Activated CD4-positive, alpha-beta T cell treated with anti-CD3 and anti-CD28 coated beads for 24 hours (primary cell): ENCODE measurements at places on chromosomes 5 and 9.
A peak's percentile ranks its signal among the peaks of the same experiment; 100 is the strongest.

DNA sequence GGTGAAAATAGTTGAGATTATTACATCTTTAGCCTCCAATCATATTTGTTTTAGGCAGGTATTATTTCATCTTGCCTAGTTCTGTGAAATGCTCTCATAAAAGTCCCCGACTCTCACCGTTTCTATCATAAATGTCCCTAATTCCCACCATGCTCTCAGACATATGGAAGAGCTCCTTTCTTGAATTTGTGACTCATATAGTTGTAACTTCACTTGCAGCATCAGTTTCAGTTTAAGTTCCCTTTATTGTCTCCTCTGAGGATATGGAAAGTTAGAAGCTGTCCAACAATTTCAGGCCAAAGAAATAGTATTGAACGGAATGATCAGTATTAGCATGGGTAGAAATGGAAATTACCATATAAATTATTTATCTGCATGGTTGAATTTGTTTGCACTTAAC lies 187.5 kb upstream of the NR4A3 start:
- DNase-seq, result no peak

DNA sequence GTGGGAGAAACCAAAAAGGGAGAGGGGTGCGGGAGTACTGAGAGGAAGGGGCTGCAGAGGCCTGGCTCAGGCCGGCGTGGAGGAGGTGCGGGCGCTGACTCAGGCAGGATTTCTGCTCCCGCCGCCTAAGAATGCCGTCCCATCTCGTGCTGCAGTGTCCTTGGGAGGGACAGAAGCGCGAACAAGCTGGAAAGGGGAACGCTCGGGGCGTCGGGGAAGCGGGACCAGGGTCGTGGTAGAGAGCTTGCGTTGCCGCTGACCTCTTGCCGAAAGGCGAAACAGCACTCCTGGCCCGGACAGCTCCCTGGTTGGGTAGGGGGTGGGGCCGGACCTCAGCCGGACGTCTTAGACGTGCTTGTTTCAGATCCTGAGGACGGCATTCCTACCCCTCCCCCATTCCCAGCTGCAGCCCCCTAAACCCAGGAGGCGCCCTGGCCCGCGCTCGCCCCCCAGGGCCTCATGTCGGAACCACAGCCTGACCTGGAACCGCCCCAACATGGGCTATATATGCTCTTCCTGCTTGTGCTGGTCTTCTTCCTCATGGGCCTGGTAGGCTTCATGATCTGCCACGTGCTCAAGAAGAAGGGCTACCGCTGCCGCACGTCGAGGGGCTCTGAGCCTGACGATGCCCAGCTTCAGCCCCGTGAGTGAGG lies 1.1 kb downstream of the RELL2 start:
- peak; percentile 43 for DNase-seq

DNA sequence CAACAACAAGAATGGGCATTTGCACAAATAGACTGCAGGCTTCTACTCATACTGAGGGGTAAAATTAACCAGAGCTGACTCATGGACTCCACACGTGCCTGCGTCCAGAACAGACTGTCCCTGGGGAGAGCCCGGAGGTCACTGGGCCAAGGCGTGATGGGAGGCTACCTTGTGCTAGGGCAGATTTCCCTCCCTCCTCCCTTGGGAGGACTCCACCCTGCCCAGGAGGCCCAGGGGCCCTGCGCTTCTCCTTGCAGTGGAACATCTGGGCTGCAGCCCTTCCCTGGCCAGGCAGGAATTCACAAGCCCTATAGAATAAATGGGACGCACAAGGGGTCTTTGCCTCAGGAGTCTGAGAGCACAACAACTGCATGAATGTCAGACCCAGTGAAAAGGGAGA lies 35.6 kb downstream of the IRX2 start:
- DNase-seq, result no peak

GRCh38 chr5:111310711-111311620 lies 86.8 kb downstream of the CAMK4 start:
- no peak for DNase-seq

GRCh38 chr5:140259500-140259899 lies 43.4 kb downstream of the PFDN1 start:
- DNase-seq, result no peak

- no peak for DNase-seq
These were observed 106.0 kb downstream of the ARRDC3 start for GRCh38 chr5:91277093-91277626.

- no peak for DNase-seq
These were observed 15.3 kb upstream of the NDST1 start for GRCh38 chr5:150492621-150493020.

DNA sequence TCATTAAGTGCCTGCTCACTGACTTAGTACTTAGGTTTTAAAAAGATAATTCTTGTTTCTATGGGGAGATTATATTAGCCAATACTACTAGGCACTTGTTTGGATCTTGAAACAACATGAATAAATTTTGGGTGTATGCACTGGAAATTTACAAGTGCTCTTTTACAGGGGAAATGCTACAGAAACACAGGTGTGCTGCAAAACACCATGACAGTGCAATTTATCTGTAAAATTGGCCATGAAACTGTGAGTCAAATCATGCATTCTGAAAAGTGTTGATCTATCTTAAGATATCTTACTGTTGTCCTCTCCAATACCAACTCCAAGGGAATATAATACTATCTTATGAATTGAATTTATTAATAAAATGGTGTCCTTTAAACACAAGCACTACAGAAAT lies 12.1 kb upstream of the PCDHB1 start:
- no peak for DNase-seq

GRCh38 chr5:173041881-173042762 lies 14.0 kb upstream of the CREBRF start:
- no peak for DNase-seq

GRCh38 chr5:50744776-50745175 lies 78.3 kb downstream of the PARP8 start:
- no peak for DNase-seq

DNA sequence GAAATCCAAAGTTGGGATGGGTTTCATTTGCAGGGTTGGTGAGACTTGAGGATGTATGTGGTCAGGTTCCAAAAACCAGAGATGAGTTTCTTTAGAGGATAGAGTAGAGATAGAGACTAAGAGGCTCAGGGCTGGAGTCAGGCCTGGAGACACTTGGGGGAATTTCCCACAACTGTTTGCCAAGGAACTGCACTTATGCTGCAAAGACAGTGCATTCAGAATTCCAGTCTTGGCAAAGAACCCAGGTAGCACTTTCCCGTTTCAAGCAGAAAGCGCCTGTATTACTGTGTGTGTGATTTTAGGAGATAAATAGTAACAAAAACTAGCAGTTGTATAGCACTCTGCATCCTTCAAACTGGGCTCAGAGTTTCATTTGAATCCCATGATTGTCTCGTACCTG lies 55.4 kb downstream of the SNCAIP start:
- DNase-seq, result no peak

DNA sequence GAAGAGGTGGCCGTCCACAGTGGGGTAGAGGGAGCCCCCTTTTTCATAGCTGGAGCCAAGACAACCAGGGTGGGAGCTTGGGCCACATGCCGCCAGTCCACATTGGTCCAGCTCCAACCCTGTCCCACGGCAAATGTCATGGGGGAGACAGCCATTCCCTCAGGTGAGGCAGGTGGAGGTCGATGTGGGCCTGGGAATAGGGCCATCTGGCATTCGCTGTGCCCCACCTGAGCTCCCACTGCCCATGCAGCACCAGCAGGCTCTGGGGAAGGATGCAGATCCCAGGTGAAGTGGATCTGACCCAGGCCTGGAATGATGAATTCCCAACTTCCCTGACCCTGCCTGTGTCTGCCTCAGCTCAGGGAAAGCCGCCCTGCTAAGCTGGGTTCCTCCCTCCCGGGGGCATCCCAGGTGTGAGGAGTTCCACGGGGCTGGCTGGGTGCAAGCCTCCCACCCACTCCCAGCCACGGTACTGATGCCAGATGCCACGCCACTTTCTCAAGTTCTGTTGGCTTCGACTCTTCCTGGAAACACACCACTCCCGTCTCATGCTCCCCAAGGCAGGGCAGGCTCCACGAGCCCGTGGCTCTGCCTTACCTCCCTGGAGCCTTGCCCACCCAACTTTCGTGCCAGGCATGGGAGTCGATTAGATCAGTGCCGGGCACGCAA lies 25.2 kb upstream of the FCN2 start:
- no peak for DNase-seq

- DNase-seq, result no peak
These were observed 286.9 kb upstream of the TARS1 start for GRCh38 chr5:33153831-33154230.

GRCh38 chr9:6109571-6109970 lies 94.1 kb upstream of the RANBP6 start:
- DNase-seq, result no peak

DNA sequence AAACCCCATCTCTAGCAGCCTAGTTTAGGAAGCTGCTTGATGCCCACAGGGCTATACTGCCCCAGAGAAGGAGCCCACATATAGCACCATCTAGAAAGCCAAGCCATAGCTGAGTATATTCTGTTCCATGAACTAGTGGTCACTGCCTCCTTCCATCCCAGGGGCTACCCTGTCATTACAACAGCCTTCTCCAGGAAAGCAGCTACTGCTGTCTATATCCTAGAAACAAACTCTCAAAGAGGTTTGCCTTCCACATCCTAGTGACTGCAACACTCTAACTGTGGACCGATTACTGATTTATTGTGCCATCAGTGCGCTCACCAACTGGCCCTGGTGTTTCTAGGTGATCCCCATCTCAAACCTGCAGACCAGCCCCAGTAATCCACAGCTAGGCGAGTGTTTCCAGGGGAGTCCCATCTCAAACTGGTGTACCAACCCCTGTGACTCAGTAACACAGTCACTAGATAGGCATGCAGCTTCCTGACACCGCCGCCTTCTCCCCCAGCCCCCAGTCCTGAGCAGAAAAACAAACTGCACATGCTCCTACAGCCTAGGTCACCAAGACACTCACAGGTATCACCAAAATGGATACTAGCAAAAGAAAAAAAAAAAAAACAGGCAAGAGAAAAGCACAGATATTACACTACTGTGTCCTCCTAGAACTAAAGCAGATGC lies 14.8 kb downstream of the SPTLC1 start:
- DNase-seq, result no peak

GRCh38 chr5:60636644-60637043 lies 63.3 kb downstream of the DEPDC1B start:
- no peak for DNase-seq

DNA sequence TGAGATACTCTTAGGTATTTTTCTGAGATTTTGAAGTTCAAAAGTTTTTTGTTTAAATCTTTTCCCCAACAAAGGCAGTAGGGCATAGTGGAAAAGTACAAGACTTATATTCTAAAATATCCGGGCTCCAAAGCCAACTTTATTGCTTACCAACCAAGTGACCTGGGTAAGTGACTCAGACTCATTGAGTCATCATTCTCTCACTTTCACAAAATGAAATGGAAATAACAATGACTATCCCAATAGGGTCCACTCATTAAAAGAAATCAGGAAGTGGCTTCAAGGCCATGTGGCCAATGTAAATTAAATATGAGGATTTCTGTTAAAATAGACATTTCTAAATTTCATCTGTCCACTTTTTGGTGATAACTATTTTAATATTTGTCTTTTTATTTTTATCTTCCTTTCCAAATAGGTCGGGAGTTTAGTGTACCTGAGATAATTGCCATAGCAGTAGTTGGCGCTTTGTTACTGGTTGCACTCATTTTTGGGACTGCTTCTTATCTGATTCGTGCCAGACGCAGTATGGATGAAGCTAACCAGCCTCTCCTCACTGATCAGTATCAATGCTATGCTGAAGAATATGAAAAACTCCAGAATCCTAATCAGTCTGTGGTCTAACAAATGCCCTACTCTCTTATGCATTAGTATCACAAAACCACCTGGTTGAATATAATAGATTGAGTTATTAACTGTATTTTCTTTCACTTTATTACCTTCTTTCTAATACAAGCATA lies 15.5 kb downstream of the TYRP1 start:
- DNase-seq, result no peak

- DNase-seq, result no peak
These were observed 16.9 kb upstream of the PLCXD3 start for GRCh38 chr5:41527201-41527779.

DNA sequence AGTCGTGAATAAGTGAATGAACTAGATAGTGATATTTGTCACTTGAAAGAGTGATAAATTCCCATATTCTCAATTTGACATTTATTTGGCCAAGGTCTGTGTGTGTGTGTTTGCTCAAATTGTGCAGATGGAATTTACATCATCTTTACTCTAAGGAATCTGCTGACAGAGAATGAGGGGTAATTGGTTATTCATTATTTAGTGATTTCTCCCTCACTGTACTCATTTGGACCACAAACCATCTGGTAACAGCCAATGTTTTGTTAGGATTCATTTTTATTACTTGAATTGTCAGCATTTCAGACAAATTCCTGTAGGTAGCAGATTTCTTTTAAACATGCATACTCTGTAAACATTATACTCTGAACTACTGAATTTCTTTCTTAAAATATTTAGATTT lies 15.6 kb downstream of the VCAN start:
- DNase-seq, result no peak

GRCh38 chr9:132726576-132727130 lies 56.4 kb downstream of the GTF3C4 start:
- no peak for DNase-seq

GRCh38 chr9:123631862-123632261 lies 275.9 kb downstream of the CRB2 start:
- no peak for DNase-seq

DNA sequence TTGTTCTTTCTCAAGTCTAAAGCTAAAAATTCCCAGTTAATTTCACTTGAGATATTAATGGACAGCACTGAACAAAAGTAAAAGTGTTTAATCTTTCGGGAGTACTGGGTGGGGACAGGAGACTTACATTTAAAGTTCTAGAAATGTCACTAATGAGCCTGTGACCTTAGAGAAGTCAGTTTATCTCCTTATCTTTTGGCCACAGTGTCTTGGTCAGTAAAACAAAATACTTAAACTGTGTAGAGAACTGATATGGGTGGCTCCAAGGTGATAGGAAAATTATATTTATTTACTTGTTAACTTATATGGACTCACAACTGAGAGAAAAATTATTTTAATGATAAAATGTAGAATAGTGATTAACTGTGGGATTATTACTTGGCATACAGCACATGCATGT lies 8.9 kb downstream of the IPO11 start:
- DNase-seq, result no peak

- DNase-seq, result no peak
These were observed 1.4 kb upstream of the CIZ1 start for GRCh38 chr9:128192601-128193371.

DNA sequence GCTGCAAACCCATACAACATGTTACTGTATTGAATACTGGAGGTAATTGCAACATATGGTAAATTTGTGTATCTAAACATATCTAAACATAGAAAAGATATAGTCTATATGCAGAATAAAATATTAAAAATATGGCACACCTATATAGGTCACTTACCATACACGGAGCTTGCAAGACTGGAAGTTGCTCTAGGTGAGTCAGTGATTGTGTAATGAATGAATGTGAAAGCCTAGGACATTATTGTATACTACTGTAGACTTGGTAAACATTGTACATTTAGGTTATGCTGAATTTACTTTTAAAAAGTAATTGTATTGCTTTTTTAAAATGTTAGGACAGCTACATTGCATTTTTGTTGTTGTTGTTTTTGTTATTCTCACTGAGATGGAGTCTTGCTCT lies 968.8 kb downstream of the TLE1 start:
- DNase-seq, result no peak

- DNase-seq, result no peak
These were observed 412.2 kb upstream of the SGCD start for GRCh38 chr5:155914766-155915165.
